ENCODE measurements at places on chromosomes 1 and 21.

DNA sequence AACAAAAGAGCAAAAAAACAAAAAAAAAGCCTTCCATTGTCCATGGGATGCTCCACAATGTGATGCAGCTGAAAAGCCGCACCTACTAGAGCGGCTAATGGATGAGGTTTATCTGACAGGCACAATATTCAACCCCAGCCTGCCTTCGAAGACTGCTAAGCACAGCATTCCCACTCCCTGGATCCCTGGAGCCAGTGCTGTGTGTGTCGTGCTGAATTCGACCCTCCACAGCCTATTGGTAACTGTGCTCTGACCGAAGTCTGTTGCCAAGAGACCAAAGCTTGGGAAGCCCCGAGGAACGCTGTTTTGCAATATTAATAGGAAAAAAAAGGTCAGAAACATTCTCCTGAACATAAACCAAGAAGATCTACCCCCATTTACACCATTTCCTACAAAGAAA lies 57.2 kb upstream of the PUM1 start:
- no peak for DNase-seq

GRCh38 chr1:16615253-16616252 lies 2.2 kb upstream of the NBPF1 start:
- DNase-seq = no peak

- peak; percentile 81 for DNase-seq
These were observed 128.5 kb upstream of the RRP15 start for GRCh38 chr1:218156595-218156994.

DNA sequence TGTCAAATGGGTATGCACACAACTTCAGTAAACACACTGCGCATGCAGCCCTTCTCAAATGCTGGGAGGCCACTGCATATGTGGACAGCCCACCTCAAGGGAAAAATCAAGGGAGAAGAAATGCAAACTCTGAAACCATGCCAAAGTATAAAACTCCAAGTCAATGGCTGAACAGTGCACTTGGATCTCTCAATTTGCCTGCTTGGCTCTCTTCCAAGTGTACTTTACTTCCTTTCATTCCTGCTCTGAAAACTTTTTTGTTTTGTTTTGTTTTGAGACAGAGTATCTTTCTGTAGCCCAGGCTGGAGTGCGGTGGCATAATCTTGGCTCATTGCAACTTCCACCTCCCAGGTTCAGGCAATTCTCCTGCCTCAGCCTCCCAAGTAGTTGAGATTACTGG lies 18.8 kb upstream of the COP1 start:
- DNase-seq = no peak

- DNase-seq = no peak
These were observed 43.1 kb downstream of the CD55 start for GRCh38 chr1:207364614-207365013.

- no peak for DNase-seq
These were observed 328.2 kb downstream of the KCTD3 start for GRCh38 chr1:215895276-215895675.

- no peak for DNase-seq
These were observed 28.0 kb upstream of the FOXO6 start for GRCh38 chr1:41333146-41333784.

GRCh38 chr1:175221557-175222175 lies 29.1 kb upstream of the KIAA0040 start:
- no peak for DNase-seq

DNA sequence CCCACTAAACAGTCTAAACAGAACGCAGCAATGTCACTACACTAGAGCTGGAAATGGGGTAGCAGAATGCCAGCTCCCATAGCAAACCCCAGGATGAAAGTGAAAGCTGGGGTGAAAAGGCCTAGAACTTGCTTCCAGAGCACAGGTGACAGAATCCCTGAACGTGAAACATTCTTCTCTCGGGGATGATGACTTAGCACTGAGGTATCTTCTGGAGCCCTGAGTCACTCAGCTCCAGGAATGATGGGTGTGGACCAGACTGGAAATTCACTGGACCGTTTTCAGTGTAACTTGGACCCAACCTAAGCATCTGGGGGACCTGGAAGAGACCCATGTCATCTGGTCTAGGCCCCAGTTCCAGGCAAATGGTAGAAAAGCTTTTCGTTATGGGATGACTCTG lies 108.9 kb downstream of the CDC7 start:
- no peak for DNase-seq

DNA sequence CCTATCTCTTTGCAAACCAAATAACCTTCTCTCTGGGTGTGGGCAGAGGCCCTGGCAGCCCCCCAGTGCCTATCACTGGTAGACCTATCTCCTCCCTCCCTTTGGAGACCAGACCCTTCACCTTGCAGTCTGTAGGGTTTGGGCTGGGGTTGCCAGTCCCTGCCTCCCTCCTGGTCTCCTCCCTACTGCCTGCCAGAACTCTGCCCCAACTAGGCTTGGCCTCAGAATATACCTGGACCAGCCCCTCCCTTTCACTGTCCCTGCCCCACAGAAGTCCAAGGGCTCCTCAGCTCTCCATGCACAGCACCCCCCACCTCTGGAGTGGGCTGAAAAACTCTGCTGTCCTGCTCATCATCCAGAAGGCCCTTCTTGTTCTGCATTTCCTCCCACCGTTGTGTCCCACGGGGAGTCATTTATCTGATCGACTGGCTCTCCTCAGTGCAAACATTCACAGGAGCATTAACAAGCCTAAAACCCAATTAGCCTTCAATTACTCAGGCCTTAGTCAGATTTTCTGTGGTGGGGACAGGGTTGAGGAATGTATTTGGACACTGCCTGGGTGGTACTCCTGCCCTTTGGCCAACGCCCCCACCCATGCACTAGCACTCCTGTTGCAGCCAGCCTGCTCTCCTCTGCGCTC lies 27.7 kb upstream of the DMBX1 start:
- DNase-seq = no peak

DNA sequence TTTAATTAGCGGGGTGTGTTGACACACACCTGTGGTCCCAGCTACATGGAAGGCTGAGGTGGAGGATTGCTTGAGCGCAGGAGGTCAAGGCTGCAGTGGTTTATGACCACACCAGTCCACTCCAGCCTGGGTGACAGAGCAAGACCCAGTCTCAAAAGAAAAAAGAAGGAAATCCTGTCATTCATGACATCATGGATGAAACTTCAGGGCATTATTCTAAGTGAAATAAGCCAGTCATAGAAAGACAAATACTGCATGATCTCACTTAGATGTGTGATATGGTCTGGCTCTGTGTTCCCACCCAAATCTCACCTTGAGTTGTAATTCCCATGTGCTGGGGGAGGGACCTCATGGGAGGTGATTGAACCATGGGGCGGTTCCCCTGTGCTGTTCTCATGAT lies 82.6 kb downstream of the MT1HL1 start:
- no peak for DNase-seq

DNA sequence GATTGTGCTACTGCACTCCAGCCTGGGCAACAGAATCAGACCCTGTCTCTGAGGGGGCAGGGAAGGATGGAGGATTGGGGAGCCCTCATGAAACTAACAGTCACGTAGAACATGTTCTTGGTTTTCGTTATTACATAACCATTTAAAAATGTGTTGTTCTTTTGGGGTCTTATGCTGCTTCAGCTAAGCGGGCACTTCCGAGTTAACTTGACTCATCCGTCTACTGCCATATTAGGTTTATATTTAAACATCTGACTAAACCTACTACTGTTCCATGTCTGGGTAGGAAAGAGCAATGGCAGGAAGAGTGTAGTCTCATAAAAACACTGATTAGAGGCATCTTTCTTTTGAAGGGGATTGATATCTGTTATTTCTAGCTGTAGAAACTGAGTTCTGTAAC lies 59.5 kb upstream of the BMP8A start:
- DNase-seq = no peak

Data from NCI-H2081 (cell line).